Activated CD8-positive, alpha-beta T cell treated with anti-CD3 and anti-CD28 coated beads, Interleukin-2, amount 10 ng/mL, durations not matched to agents 7 days and 5 days (primary cell): ENCODE measurements at places on chromosomes 3 and 15.

DNA sequence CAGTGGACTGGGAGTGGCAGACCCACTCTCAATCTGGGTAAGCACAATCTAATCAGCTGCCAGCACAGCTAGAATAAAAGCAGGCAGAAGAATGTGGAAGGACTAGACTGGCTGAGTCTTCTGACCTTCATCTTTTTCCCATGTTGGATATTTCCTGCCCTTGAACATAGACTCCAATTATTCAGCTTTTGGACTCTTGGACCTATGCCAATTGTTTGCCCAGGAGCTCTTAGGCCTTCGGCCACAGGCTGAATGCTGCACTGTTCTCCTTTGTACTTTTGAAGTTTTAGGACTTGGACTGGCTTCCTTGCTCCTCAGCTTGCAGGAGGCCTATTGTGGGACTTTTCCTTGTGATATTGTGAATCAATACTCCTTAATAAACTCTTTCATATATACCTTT is 477.7 kb upstream of the ZNF385D start:
- DNase-seq: no peak

DNA sequence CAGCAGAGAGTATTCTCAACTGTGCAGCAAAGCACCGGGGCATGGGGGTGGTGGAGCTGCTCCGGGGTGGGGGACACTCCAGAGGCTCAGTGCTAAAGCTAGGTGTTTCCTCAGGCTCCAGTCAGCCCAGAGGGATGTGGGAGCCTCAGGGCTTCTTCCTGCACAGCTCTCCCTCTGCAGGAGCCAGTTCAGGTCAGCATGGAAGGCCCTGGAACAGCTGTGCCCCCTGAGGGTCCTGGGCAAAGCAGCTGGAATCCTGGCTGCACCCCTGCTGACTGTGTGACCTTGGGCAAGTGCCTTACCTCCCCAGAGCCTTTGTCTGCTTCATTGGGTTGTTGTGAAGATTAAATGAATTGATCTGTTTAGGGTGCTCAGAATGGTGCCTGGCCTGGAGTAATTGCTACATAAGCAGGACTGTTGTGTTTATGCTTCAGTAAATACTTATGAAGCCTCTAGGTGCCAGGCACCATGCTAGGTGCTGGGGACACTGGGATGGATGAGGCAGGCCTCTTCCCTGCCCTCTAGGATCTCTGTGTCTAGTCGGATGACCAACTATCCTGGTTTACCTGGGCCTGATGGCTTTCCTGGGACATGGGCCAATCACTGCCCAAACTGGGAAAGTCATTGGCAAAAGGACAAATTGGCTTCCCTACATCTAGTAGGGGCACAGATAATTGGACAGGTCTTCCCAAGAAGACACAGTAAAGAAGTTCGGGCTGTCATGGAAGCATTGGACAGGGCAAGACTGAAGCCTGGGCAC is 64.2 kb upstream of the LCTL start:
- DNase-seq: no peak

GRCh38 chr3:161550491-161551195 is 54.0 kb downstream of the OTOL1 start:
- DNase-seq: no peak

GRCh38 chr15:50945725-50946124 is 37.2 kb downstream of the AP4E1 start:
- DNase-seq: no peak

DNA sequence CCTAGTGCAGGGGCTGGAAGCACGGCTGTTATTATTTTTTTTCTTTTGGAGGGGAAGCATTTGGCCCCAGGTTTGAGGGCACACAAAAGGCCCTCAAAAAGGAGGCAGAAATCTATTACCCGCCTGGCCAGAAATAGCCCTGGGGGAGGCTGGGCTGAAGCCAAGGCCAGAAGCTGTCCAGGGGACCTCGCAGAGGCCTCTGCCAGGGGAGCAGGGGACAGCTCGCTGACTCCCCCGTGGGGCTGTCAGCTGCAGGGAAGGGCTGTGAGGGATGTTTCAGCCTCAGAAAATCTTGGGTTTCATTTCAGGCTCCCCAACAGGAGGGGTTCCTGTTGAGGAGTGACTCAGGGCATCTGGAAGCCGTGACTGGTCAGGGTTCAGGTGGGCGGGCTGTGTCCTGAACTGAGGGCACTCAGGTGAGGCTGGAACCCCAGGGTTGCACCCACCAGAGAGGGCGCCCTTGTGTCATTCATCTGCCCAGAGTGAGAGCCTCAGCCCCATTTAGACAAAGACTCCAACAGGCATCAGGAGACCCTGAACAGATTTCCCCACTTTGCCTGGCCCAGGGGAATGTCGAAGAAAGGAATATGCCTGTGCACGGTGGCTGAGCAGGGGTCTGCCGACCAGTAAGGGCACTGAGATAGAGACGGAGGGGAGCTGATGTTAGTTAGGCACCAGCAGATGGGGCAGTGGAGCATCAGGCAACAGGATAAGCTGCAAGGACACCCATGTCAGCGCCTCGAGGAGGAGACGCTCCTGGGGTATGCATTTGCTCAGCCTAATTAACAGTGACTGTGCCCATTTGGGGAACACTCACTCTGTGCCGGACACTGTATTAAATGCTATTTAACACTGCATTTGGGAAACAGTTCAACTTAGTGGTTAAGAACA is 43.5 kb upstream of the SLC6A11 start:
- no peak for DNase-seq

GRCh38 chr3:134371542-134372324 is 2.5 kb downstream of the AMOTL2 start:
- DNase-seq: no peak

DNA sequence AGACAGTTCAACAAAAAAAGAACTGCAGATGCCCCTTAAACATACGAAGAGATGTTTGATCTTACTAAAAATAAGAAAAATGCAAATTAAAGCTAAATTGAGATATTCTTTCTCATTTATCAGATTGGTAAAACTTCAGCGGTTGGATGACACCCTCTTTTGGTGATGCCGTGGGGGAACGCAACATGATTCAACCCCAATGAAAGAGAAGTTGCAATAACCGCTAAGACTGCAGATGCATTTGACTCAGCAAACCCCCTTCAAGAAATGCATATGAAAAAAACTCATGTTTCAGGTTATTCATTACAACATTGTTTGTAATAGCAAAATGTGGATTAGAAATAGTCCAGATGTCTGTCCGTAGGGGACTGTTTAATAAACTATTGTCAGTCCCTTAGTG is 3.6 kb downstream of the KLHL6 start:
- DNase-seq: no peak

DNA sequence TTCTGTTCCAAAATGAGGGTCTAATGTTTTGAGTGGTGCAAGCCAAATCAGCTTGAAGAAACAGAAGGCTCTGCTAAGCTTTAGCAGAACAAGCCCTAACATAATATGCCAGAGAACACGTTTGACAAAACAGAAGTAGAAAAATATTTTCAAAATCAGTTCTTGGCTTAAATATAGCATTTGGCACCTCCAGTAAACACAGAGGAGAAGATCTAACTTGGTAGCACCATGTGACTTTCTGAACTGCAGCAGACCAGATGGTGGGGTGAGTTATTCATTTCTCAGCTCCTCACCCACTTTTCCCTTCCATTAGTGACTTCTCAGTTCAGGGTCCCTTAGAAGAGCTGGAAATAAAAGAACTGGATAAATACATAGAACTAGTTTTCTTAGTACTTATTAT is 395.8 kb downstream of the MAGI1 start:
- no peak for DNase-seq

GRCh38 chr15:65385870-65386258 is 8.1 kb upstream of the IGDCC3 start:
- DNase-seq: no peak

DNA sequence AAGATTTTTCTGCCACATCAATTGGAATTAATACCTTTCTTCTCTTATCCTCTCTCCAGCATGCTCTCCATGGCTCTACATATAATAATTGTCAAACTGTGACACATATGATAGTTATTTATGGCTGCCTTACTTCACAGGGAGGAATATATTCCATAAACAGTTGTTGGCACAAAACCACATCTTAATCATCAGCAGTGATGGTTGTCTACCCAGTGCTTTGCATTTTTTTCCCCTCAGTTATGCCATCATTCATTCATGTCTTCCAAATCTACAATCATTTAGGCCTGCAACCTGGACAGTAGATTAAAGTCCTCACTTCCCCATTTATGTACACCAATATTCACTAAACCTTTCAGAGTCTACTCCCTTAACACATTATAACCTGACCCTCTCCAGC is 107.7 kb downstream of the THRB start:
- DNase-seq: no peak

- DNase-seq: no peak
Measured at GRCh38 chr3:58672451-58672850, 5.9 kb upstream of the FAM3D start.

DNA sequence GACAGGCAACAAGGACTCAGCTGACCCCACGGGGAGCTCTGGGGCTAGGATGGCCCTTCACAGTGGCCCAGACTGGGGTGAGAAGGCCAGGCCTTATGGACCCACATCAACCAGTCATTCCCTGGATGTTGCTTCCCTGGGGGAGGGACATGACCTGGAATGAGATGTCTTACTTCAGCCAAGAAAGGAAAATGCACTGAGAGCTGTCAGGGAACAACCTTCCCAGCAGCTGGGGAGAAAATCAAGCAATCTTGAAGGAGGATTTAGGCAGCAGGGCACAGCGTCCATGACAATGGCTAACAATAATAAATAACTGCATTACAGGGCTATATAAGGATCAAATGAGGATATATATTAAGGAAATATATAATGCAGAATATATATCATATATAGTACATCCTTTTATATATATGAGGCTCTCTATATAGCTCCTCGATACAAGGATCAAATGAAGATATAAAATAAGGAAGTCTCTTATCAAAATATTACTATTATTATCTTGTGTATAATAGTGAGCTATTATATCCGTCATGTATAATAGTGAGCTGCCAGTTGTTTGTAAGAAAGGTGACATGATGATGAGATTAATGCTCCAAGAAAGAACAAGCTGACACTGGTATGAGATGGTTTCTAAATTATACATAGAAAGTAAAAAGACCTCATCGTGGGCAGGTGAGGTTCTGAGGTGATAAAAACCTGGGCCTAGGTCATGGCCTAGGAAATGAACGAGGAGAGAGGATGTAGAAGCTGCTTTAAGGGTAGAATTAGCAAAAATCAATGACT is 117.8 kb upstream of the LIPC start:
- no peak for DNase-seq
